ENCODE measurements at places on chromosomes 6 and 20.

- no peak for DNase-seq
Measured at GRCh38 chr6:121858986-121859385, 423.5 kb downstream of the GJA1 start.

DNA sequence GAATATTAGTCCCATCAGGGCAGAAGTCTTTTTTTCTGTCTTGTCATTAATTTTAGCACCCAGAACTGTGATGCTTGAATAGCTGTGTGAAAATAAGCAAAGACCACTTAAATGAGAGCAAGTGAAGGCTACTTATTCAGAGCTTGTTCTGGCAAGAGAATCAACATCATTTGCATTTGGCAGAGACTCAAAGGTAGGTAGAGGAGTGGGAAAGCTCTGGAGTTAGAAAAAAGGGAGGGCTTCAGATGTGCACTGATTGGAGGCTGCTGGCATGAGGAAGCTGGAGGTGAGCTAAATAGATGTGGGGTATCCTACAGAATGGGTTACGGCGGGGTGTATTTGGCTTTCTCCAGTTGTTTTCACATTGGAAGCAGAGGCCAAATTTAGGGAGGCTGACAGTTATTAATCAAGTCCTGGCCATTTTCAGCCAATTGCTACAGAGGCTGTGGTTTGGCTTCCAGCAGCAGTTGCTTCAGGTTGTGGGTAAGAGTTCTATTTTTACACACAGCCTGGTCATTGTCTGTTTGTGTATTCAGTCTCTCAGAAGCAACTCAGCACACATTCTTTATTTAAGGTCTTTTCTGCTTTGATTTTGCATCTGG is 254.3 kb downstream of the BTBD3 start:
- no peak for DNase-seq

- no peak for DNase-seq
Measured at GRCh38 chr20:49675368-49676151, 38.1 kb downstream of the B4GALT5 start.

DNA sequence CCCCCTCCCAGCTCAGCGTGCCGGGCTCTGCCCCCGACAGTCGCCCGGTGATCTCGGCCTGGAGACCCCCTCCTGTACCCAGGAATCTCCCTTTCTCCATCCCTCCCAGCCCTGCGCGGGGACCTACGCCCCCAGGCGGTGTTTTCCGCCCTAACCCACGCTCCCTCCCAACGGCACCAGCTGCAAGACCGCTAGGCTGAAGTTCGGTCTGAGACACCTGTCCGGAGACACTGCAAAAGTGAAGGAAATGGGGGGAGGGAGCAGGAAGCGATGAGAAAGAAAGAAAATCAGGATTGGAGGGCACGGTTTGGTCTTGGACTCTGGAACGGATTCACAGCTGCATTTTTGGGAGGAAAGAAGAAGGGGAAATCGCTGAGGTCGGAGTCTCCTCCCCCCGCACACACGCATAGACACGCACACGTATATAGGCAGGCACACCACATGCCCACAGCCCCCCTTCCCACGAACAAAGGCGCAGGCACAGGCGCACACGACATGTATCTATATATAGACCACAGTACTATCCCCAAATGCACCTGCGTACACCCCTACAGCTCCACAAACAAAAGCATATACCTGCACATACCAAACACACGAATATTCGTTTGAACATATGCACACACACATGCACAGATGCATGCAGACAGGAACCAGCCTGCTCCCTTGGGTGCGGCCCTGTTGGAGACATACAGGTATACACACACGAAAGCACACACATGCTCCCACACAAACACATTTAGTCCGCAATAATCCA is 1.0 kb downstream of the SLC32A1 start:
- DNase-seq, result no peak

- DNase-seq, result no peak
Measured at GRCh38 chr20:53579581-53580375, 13.9 kb downstream of the ZNF217 start.

DNA sequence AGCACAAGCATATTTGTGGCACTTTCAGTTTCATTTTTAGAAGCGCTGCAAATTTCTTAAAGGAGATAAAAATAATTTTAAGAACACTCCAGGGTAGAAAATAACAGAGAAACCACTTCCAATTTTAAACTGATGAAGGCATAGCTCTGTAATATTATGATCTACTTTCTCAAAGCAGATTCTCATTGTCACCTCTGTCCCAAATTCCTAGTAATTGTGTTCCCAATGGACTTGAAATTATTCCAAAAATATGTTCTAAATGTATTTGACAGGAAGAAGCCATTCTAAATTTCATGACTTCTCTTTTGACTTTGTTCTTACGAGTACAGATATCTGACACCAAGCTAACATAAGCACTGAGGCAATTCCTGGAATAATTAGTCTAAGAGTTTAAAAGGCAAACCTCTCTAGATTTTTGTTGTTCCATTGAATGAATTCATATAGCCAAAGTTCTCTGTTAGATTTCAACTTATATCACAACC is 140.2 kb upstream of the CARMIL1 start:
- no peak for DNase-seq

DNA sequence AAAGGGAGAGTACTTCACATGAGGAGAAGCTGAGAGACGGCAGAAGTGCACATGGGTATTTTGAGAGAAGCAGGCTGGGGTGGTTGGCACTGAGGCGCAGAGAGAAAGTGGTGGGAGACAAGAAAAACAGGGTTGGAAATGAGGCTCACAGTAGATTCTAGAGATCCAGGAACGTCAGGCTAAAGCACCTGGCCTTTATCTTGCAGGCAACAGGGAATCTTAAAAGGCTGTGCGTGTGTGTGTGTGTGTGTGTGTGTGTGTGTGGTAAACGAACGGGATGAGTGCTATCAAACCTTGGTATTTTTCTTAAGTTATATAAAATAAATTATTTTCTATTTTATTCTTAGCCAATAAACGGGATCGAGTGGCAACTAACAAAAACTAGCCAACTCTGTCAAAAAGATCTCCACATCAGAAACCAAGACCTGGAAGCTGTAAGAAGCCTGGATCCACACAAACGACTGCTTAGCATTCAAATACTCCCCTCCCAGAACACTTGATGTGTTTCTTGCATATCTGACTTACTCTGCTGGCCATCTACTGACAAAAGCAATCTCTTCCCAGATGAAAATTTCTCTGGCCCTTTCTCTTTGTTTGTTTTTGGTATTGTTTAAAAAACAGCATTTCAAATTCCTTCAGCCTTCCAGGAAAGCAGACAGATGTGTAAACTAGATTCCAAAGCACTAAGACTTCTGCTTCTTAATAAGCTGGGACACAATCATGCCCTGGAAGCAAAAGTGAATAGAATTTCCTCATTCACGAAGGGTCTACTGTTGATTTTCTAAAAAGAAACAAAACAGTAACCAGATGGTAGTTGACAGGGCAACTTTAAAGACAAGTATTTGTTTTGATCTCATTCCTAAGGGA is 44.8 kb upstream of the FABP7 start:
- DNase-seq, result no peak

- DNase-seq, result no peak
Measured at GRCh38 chr6:35413911-35414310, 38.2 kb upstream of the FANCE start.

- no peak for DNase-seq
Measured at GRCh38 chr20:41161886-41162285, 24.5 kb downstream of the PLCG1 start.

GRCh38 chr6:165008971-165009370 is 300.4 kb downstream of the C6orf118 start:
- no peak for DNase-seq

- no peak for DNase-seq
Measured at GRCh38 chr6:42766163-42766670, 15.6 kb upstream of the BICRAL start.

DNA sequence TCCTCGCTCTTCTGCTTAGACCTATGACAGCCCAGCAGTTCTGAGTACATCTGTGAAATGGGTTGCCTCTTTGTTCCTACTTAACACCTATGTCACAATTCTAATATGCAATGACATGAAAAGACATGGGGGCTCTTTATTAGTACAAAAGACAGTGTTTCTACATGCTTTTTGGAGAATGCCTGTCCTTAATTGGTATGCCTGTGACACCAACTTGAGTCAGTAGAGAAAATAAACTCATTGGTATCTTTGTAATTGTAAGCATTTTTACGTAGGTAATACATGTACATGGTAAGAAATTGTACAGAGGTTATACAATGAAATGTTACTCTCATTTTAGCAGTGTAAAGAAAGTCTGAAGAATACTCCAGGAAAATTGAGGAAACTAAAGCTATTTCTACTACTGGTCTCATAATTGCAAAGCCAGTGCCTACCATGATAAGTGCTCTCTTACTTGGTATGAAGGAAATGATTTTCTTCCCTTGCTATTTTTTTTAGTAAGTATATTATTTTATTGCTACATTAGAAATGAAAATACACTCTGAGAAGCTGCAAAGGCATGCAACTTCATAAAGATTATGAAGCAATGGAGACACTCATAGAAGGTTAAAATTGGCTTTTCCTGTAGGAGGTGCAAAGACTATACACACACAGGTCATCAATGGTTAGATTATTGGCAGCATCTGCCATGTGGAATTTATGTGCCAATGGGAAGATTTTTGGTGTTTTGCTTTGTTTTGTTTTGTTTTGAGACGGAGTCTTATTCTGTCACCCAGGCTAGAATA is 4.9 kb upstream of the EEF1A1 start:
- DNase-seq, result no peak

DNA sequence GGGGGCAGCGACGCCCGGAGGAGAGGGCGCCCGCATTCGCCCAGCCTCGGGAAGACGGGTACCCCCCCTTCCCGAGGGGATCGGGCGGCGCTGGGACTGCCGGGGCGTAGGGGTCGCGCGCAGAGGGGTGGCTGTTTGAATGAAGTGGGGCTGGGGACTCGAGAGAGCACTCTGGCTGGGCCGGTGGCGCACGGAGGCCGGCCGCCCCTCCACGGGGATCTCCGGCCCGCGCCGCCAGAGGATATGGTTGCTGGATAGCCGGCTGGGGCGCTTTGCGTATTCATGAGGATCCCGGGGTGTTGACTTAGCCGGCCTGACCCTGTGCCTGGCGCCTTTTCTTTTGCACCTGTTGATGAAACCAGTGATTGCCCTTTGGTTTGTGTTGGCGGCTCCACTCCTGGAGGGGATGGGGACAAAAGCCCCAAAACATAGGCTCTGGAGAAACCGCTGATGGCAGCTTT is 469 bp downstream of the SYNJ2 start:
- no peak for DNase-seq

DNA sequence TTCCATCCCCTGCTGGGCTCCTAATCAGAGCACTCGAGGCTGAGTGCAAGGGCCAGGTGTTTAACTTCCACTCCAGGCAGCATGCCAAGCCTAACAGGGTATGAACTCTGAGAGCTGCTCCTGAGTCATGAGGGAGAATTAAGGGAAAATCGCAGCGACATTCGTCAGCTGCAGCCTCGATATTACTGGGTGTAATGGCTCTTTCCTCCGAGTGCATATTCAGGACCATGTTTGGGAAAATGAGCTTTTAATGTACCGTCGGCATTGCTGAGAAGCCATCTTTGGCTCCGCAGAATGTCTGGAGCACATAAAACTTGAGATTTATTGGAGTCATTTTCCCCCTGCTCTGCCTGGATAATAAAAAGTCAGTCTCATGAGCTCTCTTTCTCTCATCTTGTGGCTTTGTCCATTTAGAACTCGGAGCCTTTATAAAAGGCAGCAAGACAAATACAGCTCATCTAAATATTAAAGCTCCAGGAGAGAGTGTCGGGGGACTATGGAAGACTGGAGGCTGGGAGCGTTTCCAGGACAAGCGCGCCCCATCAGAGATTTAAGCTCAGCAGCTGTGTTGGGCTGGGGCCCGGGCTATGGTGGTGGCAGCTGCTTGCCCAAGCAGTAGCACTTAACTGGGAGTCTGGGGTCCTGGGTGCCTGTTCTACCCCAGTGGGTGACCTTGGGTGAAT is 103.7 kb downstream of the TOX2 start:
- no peak for DNase-seq

DNA sequence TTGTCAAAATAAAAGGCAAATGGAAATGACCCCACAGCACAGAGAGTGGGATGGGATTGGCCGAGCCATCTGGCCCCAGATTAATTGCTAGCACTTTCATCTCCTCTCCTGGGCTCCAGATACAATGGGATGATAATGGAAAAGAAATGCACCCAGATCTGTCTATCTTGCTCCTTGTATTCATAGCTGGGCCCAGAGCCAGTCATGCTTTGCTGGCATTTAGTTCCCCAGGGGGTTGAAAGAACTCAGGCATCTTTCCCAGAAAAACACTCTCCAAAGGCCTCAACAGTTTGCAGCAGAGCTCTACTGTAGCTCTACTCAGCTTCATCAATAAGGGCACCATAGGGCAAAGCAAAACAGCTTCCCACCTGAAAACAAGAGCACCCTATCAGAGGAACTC is 116.0 kb upstream of the FOXA2 start:
- no peak for DNase-seq

GRCh38 chr6:16521528-16521927 is 239.7 kb downstream of the ATXN1 start:
- no peak for DNase-seq

- DNase-seq, result no peak
Measured at GRCh38 chr6:108348655-108349349, 53.9 kb downstream of the AFG1L start.

- DNase-seq, result no peak
Measured at GRCh38 chr20:373171-373890, 7.2 kb upstream of the TRIB3 start.

All from stimulated activated CD8-positive, alpha-beta memory T cell treated with anti-CD3 and anti-CD28 coated beads, Interleukin-7, amount 100 ng/mL, for 48 hours (primary cell).